ENCODE measurements at places on chromosomes 4 and X.

DNA sequence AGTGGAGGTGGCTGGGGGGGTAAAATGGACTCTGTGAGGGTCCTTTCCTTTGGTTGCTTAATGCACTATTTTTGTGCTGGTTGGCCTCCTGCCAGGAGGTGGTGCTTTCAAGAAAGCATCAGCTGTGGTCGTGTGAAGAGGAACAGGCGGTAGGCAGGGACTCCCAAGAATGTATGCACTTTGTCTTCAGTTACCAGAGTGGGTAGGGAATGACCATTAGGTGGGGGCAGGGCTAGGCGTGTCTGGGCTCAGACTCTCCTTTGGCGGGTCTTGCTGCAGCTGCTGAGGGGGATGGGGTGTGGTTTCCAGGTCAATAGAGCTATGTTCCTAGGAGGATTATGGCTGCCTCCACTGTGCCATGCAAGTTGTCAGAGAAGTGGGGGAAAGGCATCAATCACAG lies 509.0 kb downstream of the PCDH19 start:
- DNase-seq: no peak

DNA sequence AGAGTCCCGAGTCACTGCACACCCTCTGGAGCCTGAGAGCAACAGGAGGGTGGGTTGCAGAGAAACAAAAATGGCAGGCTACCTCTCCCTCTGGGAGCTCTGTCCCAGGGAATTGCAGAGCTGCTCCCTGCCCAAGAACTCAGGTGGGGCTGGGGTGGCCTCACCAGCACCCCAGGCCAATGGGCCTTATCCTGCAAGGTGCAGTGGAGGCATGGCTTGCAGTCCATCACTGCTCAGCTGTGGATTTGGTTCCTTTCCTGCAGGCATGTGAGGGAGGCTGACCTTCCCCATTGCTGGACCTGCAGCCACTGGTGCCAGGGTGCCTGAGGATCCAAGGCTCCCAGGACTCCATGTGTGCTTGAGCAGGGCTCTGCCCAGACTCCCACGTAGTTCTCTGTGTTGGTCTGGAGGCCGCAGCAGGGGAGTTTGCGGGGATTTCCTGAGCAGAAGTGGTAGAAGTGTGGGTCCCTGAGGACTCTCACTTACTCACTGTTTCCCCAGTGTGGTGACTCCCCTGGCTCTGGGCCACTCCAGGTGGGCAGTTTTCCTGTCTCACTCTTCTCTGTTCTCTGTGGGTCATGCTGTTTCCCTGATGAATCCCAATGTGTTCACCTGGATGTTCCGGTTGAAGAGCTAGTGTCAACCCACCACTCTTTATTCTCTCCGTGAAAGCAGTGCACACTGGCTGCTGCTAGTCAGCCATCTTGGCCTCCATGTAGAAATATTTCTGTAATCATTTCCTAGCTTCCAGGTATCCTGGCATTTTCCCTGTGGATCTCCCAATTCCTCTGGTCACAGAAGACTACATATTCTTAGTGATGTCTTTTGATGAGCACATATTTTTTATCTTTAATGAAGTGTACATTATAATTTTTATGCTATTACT lies 82.3 kb downstream of the ARHGAP24 start:
- no peak for DNase-seq

DNA sequence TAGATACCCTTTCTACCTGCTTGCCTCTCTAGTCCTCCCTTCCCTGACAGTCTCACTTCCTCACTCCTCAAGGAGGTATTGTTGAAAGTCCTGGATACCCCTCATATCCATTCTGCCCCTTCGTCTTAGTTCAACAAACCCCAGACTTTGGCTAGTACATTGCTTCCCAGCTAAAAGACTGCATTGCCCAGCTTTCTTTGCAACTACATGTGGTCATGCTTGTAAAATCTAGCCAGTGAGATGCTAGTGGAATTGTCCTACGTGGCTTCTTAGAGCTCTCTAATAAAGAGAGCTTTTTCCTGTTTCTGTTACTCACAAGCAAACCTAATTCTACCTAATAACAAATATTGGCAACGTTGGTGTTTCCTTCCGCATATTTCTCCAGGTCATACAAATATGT lies 237.9 kb upstream of the PSAPL1 start:
- no peak for DNase-seq

DNA sequence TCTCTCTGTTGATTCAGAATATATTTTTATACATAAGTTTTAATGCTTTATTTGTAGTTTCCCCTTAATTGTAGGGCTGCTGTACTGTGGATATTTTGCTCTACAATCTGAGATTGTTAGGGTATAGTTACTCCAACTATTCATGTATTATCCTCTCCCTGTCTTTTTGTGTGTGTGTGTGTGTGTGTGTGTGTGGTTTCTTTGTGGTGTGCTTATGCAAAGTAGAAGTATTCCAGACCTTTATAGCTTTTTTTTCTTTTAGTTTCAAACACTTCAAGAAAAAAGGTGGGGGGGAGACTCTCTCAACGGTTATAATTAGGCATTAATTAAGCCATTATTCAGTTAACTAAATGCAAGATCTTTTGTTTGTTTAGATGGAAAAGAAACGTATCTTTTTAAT lies 6.7 kb downstream of the SMAD1 start:
- DNase-seq: no peak

GRCh38 chr4:9980898-9981297 lies 40.4 kb downstream of the SLC2A9 start:
- DNase-seq: no peak

- DNase-seq: no peak
Observed at GRCh38 chrX:9269134-9269533, 195.7 kb upstream of the TBL1X start.

DNA sequence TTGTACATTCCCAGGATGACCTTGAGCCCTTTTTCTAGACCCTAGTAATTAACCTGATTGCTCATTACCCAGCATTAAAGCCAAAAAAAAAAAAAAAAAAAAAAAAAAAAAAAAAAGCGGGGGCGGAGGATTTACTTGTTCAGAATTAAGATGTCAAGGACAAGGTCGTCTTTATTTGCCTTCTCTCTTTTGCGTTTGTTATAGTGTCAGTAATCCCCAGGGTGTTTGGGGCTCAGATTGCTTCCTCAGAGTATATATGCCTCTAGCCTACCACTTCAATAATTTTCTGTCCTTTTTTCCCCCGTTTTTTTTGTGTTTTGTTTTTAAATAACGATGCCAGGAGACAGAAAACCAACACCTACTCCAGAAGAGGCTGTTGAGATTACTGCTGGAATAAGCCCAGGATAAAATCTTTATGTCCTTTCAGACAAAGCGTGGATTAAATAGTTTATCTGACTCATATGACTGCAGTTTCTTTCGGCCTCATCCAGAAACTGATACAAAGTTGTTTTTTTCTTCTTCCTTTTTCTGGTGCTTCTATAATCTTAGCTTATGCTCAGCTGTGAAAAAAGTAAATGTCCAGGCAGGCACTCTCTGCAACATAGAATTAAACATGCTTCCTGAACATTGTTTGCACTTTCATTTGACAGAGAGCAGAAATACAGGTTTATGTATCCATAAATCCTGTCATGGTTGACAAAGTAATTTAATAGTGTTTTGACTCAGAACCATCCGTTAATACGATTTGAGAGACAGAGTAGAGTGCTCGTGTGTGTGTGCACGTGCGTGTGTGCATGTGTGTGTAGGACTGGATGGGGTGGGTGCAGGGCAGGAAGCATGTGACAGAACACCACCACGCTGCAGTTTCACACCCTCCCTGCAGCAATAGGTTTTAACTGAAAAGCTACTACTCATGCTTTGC lies 138.6 kb downstream of the AFF1 start:
- DNase-seq: peak; percentile 10

GRCh38 chrX:40156470-40157227 lies 58.9 kb upstream of the BCOR start:
- no peak for DNase-seq

DNA sequence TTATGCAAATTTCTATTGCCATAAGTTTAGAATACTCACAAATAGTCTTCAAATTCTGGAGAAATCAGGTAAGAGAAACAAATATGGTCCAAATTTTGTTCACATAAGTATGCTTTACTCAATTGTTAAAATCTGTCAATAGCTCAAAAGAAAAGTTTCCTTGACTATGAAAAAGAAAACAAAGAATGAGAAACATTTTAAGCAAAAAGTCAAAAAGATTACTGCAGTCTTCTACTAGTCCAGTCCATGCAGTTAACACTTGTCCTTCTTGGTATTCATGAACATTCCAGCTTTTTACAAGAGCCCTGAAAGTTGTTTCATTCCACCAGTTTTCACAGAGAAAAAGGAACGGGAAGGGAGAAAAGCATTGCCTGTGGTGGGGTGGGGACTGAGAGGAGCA lies 54.7 kb upstream of the ZXDA start:
- no peak for DNase-seq

DNA sequence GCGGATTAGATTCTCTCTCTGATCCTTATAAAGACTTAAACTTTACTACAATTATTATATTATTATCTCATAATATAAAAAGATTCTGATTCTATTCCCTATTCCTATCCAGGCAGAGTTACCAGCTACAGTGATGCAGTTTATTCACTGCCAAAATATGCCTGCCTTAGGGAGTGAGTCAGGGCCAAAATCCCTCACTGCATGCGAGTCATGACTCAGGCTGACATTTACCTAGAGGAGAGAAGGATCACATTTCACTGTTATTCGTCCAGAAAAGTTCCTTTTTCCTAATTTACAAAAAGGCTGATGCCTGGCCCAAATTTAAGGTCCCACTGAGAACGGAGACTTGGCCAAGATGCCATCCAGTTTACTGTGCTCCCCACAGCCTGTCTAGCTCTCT lies 168.5 kb upstream of the LDB2 start:
- DNase-seq: no peak

- no peak for DNase-seq
Observed at GRCh38 chr4:3690551-3691152, 75.5 kb upstream of the ADRA2C start.

DNA sequence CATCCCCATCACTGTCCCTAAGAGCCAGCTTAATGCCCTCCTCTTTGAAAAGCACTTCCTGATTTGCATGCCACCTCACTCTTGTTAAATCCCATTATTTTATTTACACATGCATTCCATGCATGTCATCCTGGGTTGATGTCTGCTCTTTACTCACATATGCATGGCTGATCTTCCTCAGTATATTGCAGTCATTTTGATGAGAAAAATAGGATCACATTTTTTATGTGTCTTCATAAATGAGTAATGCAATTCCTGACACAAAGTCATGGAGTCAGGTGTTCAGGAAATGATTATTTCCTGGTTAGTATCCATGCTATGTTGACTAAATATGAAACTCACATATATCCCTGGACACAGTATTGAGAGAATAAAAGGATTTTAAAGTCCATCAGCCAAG lies 204.7 kb downstream of the SLIT2 start:
- DNase-seq: no peak

GRCh38 chr4:7195141-7195515 lies 2.8 kb downstream of the SORCS2 start:
- no peak for DNase-seq

DNA sequence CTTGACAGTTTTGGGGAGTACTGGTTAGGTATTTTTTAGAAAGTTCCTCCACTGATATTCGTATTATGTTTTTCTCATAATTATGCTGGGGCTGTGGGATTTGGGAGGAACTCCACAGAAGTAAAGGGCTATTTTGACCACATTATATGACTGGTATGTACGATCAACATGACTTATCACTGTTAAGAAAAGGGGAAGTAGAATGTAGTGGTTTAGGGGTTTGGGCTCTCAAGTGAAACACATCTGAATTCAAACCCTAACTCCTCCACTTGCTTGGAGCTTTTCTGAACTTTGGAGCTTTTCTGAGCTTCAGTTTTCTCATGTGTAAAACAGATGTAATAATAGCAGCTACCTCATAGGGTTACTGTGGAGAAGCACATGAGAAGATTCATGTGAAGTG lies 96.4 kb upstream of the C1GALT1C1 start:
- DNase-seq: no peak

DNA sequence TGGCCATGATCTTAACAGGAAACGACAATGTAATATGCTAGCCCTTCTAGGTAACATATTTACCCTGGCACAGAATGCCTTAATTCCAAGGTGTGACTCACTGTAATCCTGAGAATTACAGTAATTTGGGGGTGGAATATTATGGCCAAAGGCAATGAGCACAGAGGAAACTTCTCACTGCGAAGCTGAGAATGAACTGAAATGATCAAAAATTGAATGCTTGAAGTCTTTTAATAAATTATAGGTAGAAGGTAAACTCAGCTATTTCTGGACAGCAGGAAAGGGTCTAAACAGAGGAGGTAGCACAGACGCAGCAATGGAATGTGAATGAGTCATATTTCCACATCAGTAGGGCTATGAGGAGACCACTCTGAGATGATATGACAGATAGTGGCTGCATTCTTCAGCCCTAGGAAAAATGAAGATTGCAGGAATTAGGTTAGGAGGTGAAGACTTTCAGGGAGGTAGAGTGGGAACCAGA lies 312.6 kb downstream of the PACRGL start:
- no peak for DNase-seq

DNA sequence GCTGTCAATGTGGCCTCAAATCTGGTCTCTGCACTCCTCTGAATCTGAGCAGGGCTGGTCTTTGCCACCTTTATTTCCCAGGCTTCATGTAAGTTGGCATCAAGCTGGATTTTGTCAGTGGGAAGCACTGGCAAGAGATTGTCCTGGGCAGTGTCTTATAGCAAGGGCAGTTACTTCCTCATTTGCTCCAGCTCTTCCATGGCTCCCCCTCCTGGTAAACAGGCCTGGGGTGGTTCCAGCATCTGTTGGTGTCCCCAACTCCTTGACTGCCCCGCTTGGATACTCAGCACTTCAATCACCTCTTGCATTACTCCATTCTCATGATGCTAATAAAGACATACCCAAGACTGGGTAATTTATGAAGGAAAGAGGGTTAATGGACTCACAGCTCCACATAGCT lies 15.0 kb upstream of the REST start:
- DNase-seq: no peak
